ENCODE measurements at places on chromosomes 7 and 10. TPM values are rescaled to one million over a fixed set of nuclear protein-coding genes. Genes with fewer than 3 reads are reported as not detected.

The CALHM3 gene
- 0.38 TPM for total RNA-seq

The PRPF18 gene
- 18.5 TPM for total RNA-seq

The POM121L12 gene
- total RNA-seq, result not detected

The MSMB gene
- total RNA-seq, result not detected

The ACTL6B gene
- total RNA-seq, result not detected

The SLC16A9 gene
- total RNA-seq, result 0.09 TPM

The CUBN gene
- 0.02 TPM for total RNA-seq

The ZNF479 gene
- total RNA-seq, result not detected

The PPP1R3A gene
- total RNA-seq, result not detected

The GOLGA7B gene
- 4.0 TPM for total RNA-seq

The GNG11 gene
- 35.6 TPM for total RNA-seq

The PRLHR gene
- total RNA-seq, result not detected

All from A549 treated with RU486 at 1 μM for 4 hours (cell line).